Right renal pelvis (tissue), 4 donors: ENCODE measurements at places on chromosomes 2 and 18.

DNA sequence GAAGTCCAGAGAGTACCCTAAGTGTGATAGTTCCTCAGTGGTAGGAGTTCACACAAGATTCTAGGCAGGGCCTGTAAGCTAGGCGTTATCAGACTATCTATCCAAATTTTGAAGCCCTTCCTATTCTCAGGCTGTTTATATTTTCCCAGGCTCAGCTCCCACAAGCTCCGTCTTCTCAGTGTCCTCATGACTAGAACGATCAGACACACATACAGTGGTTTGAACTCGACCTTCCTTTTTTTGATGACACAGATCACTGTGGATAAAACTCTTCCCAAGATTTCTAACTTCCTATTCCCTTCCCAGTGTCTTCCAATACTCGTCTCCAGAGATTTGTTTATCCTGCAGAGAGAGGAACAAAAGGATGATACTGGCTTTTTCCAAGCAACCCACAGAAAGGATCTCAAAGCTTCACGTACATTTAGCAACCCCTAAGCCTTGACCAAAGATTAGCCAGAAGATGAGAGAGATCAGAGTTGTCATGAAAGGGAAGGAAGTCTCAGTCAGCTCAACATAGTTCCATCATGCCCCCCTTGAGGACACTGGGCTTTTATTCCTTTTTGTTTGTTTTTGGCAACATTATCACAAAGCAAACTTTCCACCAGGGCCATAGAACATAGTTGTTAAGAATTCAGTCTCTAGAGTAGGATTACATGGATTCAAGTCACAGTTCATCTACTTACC, 42.3 kb upstream of the DOK6 start:
- DNase-seq: no peak

DNA sequence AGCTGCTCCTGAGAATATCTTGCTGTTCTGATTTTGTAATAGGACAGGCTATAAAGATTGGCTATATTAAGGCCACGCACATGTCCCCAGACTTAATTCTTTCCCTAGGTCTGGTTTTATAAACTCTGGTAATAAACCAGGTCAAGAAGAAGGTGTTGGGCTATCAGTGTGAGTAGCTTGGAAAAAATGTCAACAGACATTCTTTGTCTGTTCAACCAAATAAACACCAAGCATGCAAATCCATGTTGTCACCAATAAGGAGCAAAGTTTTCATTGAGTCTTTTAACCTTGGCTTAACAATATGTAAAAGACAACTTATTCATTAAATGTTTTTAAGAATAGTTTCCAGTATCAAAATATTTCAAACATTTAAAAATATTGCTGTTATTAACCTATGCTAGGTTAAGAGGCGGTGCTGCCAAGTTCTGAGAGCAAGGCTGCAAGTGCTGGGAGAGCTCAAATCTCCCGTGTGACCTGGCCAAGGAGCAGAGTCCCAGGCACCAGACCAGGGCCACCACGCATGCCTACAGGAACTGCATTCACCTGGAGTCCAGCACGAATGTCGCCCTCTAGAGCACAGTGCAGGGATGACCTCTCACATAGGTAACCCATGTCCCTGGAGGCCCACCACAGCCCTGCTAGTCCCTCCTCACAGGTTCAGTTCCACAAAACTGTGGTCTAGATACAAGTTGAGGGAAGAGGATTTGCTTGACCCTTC, 120.5 kb upstream of the POU3F3 start:
- no peak for DNase-seq

DNA sequence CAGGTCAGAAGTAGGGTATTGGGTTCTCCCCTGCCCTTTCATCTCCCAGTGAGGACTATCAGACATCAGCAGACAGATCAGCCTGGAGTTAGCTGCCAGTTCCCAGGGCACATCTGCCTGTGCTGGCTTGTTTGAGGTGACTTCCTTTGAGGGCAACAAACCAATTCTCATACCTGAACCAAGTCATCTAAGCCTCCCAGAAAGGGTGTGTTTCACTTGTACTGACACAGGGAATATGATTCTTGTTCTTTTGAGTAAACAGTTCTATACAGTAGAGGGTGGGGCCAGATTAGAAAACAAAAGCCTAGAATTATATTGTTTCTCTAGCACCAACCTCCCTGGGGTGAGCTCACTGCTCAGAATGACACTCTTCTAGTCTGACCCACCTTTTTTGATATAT, 591.9 kb downstream of the SLC4A3 start:
- no peak for DNase-seq

- DNase-seq: no peak
Observed at GRCh38 chr2:64063454-64063853, 44.2 kb upstream of the VPS54 start.
